ENCODE measurements at places on chromosomes 3 and 15. TPM values are rescaled to one million over a fixed set of nuclear protein-coding genes. Genes with fewer than 3 reads are reported as not detected.

- DNase-seq = no peak
Observed at GRCh38 chr3:130975251-130975650, 51.4 kb downstream of the ASTE1 start.

DNA sequence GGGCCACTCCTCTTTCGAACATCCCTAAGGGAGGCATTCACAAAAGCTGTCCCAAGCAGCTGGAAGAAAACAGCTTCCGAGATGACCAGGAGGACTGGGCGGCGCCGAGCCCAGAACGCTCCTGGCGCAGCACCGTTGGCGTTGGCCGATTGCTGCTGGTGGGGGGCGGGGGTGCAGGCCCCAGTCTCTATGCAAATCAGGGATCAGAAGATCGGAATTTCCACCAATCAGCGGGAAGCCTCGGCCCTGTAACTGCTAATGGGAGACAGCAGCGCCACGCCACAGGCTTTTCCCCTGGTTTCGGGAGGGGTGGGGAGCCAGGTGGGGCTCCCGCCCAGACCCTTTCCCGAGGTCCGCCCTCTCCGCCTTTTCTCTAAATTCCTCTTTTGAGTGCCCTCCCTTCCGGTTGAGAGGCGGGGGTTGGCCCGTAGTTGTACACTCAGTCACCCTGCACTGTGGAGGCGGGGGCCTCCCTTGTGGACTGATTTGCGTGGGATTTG, 27.0 kb downstream of the HMCES start:
- no peak for DNase-seq

GRCh38 chr3:4746241-4746958, 232.8 kb upstream of the BHLHE40 start:
- no peak for DNase-seq

GRCh38 chr3:73733746-73734145, 109.0 kb upstream of the PDZRN3 start:
- no peak for DNase-seq

GRCh38 chr15:76208786-76209424, 102.4 kb downstream of the ETFA start:
- no peak for DNase-seq

- DNase-seq = no peak
Observed at GRCh38 chr15:39934397-39935071, 619 bp downstream of the EIF2AK4 start.

DNA sequence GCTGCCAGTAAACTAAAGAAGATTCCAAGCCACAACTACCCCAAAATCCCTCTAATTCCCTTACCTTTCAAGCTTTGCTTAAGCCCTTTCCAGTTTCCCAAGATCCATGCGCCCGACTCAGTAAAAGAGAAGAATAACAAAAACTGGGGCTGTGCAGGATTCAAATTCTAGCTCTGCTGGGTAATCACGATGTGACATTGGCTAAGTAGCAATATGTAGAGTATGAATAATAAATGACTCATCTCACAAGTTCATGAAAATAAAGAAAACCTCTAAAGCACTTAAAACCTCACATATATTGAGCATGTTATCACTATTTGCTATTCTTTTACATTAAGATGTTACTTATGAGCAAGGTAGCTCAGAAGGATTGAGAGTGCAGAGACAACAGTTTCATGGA, 522.2 kb upstream of the ZNF717 start:
- no peak for DNase-seq

DNA sequence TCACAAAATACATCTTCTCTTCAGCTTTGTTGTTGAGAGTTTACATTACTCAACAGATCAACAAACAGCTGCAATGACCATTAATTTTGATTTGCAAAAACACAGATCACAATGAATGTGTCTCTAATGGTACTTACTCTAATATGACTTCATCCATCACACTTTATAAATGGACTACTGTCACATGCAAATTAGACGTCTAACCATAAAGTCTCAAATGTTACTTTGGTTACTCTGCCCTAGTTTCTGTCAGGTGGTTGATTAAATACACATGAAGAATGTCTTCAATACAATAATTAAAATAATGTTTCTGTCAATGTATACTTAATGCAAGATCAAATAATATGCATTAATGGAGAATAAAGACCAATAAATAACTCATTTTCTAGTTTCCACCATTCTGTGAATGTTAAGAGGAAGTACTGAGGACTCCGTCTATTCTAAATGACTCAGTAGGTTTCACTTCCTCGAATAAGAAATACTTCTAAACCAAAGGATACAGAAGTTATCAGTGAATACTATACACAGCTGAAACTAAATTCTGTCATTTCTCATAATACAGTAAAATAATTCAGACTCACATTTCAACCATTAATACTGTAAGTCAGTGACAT, 145.8 kb downstream of the CBLB start:
- no peak for DNase-seq

DNA sequence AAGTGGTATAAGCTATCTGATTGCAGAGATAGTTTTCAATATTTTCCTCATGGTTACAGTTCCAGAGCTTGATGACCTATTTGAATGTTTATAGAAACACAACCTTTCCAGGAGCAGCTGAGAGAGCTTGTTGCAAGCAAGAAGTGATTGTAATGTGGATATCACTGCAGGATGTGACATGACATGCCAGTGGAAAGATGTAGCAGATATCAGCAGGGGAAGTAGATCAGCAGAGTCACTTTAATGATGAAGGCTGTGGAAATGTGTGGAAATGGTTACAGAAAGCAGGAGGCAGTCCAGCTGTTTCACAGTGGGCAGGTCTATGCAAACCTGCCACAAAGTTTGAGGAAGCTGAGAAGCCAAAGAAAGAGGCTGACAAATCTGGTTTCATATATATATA, 21.0 kb downstream of the TMEM158 start:
- no peak for DNase-seq

The APOD gene
- polyA plus RNA-seq = 0.41 TPM

The FAM43A gene
- polyA plus RNA-seq = 8.1 TPM

The GASK1A gene
- polyA plus RNA-seq = 0.46 TPM

The OR5H15 gene
- polyA plus RNA-seq = not detected

The B3GNT5 gene
- 2.9 TPM for polyA plus RNA-seq
